ENCODE measurements at places on chromosomes 1 and 21.

GRCh38 chr1:65670518-65670917 lies 122.2 kb upstream of the PDE4B start:
- no peak for DNase-seq

GRCh38 chr1:152170287-152170905 lies 11.4 kb upstream of the RPTN start:
- no peak for DNase-seq

GRCh38 chr1:239914751-239915231 lies 176.9 kb upstream of the FMN2 start:
- DNase-seq = no peak

DNA sequence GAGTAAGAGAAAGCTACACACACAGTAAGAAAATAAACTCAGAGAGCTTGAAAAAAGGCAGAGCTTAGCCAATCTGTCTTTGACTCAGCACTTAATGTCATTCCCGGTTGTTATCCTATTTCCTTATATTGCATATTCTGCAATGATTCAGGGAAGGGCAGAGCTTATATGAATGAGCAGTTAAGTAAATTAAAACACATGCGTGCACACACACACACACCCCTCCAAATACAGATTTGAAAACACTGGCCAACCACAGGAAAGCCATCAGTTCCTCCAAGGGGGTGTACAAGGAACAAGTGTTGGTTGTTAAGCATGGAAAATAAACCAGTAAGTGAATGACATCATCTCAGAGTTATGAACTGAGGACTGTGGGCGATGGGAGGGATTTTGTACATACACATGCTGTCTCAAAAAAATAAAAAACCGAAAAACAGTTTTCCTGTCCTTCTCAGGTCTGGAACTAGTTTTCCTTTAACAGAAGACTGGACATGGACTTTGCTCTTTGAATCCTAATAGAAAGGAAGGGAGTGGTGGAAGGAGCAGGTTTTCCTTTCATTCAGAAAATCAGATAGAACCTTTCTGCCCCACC lies 1.0 kb downstream of the IQGAP3 start:
- no peak for DNase-seq

DNA sequence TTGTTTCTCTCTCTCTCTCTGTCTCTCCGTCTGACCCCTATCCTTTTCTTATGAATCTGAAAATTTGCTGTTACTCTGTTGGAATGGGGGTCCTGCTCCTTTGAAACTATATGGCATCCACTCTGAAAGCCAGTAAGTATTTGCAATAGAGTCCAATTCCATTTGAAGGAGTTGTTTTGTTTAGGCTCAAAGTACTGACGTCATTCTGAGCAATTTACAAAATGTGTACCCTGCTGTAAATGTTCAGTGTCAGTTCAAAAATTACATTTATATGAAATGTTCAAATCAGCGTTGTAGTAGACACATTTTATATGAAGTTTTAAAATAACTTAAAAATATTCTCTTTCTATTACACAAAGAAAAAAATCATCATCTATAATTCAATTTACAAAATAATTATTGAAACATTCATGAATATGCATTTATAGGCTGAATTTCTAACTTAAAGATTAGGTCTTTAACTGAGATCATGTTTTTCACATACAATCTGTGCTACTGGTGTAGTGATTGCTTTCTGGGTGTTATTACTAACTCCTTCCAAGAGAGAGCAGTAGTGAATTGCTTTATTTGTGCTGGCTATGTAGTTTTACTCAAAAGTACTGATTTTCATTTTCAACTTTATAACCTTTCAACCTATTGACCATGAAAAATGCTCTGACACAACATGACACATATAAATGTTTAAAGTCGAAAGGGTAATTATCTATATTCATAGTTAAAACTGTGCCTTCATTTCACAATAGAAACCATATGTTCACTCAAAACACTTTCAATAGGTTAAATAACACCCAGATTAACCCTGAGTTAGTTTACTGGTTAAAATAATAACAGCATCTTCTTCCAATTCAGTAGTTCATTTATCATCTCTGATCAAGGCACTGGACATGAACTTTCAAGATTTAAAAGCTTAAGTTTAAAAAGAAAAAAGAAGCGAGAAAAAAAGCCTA lies 253.1 kb upstream of the ADGRL4 start:
- no peak for DNase-seq

DNA sequence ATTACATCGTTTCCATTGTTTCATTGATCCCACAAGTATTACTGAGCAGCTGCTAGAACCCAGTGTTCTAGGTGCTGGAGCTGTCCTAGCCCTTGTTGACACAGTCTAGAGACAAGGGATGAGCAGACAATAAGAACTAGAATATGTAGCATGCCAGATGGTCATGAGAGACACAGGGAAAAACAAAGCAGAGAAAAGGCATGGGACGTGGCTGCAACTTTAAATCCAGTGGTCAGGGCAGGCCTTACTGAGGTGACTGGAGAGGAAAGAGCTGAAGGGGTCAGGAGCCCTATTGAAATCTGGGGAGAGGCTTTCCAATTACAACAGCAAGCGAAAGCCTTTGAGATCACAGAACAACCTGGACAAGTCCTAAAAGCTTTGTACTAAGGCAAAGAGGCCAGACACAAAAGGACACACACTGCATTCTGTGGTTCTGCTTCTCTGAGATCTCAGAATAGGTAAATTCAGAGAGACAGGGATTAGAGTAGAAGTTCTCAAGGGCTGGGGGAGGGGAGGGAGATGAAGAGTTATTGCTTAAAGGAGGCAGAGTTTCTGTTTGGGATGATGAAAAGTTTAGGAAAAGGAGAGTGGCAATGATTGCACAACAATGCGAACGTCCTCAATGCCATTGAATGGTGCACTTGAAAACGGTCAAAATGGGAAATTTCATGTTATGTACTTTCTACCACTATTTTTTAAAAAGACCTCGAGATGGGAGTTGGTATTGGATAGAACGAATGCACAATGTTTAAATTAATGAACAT lies 467.4 kb upstream of the VAMP3 start:
- DNase-seq = no peak
